ENCODE measurements at places on chromosomes 1 and 21.

- DNase-seq = no peak
These were observed 56.1 kb downstream of the TOR1AIP2 start for GRCh38 chr1:179821524-179821923.

DNA sequence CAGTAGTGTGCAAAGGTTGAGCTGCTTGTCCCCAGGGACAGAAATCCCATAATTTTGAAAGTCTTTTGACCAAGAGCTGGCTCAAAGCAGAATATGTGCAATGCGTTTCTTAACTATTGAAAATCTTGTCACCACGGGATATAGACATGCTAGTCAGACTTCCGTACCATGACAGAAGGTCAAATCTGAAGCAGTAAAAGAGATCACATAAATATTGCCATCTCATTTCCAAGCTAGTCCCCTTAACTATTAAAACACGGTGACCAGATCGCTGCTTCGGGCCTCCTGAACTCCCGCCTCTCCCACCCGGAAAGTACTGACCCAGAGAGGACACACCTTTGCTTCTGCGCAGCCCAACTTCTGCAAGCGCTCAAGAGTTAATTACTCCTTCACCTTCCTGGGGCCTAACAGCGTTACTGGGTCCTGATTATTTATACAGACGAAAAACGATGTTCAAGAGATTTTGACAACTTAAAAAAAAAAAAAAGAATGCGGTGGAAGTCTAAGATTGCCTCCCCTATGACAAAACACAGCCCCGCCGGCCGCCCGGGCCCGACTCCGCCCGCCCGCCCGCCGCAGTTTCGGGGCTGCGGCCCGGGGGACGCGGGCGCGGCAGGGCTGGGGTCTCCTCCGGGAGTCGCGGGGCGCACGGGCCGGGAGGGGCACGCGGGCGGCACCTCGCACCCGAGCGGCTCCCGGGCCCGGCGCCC, 692 bp downstream of the SORT1 start:
- no peak for DNase-seq

GRCh38 chr1:54124472-54124871, 28.3 kb downstream of the CDCP2 start:
- DNase-seq = no peak

- peak; percentile 56 for DNase-seq
These were observed 10.4 kb downstream of the EMC1 start for GRCh38 chr1:19240673-19241538.

DNA sequence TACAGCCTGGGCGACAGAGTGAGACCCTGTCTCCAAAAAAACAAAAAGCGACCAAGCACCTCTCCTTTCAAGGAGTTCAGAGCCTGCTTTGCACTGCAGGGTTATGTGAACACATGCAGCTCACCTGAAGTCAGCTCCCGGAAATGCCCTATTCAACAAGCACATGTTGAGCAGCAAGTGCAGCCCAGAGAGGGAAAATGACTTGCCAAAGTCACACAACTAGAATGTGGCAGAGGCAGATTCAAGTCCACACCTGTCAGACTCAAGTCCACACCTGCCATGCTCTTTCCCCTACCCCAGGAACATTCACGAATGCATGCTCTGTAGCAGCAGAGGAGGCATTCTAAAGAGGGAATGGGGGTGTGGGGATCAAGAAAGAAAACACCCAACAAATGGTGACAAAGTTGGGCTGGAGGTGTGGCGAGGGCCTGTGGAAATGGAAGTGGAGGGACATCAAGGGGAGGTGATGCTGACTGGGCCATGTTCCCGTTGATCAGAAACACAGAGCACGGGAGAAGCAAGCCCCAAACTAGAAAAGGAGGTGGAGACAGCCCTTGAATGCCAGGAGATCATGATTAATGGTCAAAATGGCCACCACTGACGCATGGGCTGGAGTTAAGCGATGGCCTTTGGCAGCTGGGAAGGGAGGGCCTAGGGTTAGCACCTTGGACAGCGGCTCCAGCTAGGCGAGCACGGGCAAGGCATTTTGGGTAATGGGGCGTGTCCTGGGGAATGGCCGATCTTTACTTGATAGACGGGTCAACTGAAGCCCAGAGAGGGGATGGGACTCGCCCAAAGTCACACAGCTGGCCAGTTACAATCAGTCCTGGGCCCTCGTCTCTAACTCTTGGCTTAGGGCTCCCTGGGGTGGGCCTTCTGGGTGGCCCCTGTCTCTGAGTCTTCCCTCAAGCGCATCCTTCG, 21.5 kb downstream of the RAP1GAP start:
- DNase-seq = peak; percentile 26

DNA sequence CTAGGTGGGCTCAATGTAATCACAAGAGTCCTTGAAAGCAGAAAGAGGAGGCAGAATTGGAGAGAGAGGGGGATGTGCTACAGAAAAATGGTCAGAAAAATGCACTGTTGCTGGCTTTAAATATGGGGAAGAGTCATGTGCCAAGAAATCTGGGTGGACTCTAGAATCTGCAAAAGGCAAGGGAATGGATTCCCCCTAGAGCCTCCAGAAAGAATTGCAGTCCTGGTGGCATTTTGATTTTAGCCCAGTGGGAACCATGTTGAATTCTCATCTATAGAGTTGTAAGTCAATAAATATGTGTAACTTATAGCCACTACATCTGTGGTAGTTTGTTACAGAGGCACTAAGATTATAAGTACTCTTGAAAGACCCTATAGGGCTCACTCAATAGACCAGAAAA, 210.3 kb downstream of the ASTN1 start:
- no peak for DNase-seq

GRCh38 chr1:145977486-145978470, 13.3 kb downstream of the POLR3GL start:
- peak; percentile 89 for DNase-seq

- DNase-seq = no peak
These were observed 43.1 kb upstream of the KANK4 start for GRCh38 chr1:62362061-62362917.

- DNase-seq = no peak
These were observed 257.4 kb upstream of the USP25 start for GRCh38 chr21:15472108-15473040.

DNA sequence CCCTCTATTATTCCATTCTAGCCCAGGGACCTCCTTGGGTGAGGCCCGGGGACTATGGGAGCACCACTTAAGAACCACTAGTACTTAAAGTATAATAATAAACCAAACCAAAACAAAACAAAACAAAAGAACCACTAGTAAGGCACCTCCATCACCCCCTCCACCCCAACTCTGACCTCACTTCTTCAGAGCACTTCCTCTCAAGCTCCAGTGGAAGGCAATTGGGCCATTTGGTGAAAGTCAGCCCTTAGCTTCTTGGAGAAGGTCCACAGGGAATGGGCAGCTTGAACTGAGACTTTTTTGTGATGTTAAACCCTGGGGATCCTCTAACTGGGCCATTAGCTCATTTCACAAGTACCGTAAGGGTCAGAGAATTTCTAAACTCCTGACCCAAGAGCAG, 237.3 kb downstream of the RHOU start:
- DNase-seq = no peak

GRCh38 chr1:38037221-38037939, 9.2 kb downstream of the POU3F1 start:
- DNase-seq = no peak

DNA sequence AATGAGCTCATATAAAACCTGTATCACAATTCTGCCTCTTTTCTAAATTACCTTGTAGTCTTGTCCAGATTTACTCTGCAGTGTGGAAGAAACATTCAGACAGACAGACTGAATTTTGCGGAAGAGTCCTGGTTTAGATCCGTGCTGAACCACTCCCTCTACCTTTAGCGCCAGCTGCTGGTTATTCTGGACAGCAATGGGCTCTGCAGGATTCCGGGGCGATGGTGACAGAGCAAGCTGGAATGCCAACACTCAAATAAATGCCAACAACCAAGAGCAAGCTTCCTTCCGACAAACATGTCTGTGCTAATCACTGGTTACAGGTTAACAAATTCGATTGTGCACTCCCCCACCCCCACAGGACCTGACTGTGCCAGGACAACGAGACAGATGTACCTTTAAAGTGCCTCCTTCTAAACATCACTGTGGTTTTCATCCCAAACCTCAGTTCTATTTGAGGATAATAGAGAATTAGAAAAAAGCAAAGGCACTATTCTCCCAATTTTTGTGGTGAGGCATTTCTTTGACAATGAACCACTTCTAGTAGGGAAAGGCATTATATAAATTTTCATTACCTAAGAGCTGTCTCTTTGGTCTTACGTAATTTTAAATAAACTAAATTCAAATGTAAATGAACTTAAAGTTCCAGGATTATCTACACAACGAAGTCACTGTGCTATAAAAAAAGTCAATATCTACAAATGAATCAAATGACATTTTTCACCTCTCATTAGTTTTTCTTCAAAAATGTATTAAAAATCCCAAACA, 90.4 kb downstream of the INTS7 start:
- DNase-seq = no peak

- peak; percentile 53 for DNase-seq
These were observed 19.0 kb downstream of the SAMSN1 start for GRCh38 chr21:14526836-14527695.

GRCh38 chr1:174157157-174157806, 2.0 kb upstream of the RABGAP1L start:
- no peak for DNase-seq

DNA sequence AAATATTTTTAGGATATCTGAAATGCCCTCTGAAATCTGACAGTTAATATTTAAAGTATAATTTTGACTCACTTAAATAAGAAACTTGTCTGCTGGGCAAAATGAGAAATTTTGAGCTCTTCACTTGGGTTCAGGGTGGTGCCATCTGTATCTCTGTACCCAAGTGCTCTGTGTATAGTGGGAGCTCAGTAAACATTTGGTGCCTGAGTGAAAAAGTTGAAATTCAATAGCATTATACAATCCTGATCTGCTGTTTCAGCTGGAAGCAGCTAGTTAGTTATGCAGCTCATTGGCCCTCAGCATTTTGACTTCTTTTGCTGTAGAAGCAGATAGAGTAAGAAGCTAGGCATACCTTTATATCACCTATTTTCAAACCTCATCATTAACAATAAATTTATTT, 73.3 kb downstream of the RPE65 start:
- no peak for DNase-seq

DNA sequence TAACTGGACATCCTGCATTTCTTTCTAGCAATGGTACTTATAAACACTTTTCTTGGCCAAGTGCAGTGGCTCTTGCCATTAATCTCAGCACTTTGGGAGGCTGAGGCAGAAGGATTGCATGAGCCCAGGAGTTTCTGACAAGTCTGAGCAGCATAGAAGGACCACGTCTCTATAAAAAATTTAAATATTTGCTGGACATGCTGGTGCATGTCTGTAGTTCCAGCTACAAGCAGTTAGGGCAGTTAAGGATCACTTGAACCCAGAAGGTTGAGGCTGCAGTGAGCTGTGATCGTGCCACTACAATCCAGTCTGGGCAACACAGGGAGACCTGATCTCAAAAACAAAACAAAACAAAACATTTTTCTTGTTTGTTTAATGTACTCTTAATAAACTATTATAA, 434.0 kb downstream of the PLA2G4A start:
- no peak for DNase-seq

GRCh38 chr1:151346082-151346768, 827 bp downstream of the RFX5 start:
- DNase-seq = no peak

GRCh38 chr1:5385096-5385799, 607.0 kb downstream of the NPHP4 start:
- DNase-seq = no peak

DNA sequence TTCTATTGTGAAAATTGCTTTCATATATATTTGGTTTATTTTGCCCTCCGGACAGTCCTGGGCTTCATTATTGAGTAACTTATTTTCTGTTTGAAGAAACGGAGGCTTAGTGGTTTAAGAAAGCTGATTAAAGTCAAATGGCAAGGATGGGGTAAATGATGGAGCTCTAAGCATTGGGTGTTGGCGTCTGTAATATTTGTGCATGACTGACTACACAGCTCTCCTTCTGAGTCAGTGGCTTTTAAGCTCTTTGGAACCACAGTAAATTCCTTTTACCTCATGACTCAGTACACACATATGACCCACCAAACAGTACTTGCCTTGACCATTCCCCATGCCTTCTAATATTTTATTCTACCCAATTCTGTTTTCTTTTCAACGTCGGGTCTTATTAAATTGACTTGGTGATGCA, 21.0 kb downstream of the B3GALT5 start:
- DNase-seq = no peak

DNA sequence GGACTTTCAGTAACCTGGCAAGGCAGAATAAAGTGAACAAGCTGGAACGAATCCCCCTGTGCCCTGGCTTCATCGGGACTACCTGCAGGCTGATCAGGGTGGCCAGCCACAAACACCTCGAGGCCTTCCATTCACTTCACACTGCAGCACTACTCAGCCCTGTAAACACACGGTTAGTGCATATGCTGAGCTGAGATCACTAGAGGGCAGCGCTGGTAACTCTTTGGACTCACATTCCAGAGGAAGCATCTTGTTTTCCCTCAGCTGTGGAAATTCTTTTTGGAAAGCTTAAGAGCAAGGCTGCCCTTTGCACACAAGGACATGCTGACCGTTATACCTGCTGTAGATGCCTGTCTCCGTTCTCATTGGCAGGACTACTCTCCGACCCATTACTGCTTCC, 32.1 kb downstream of the PCSK9 start:
- no peak for DNase-seq

DNA sequence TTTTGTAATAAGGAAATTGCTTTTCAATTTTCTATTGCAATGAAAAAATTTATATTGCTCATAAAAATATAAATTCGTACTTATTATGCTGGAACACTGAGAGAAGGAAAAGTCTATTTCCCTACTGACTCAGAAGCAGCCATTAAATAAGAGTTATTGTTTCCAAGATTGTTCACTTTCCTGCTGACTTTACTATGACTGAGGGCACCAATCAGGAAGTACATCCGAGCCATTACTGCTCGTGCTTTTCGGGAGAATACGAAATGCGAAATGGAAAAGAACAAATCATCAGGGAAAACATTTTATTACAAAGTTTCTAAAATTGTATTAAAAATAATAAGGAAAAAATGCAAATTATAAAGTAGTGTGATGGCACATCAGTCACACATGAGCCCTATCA, 204.8 kb downstream of the AKT3 start:
- no peak for DNase-seq

GRCh38 chr1:209319549-209319948, 264.0 kb upstream of the CAMK1G start:
- DNase-seq = no peak

DNA sequence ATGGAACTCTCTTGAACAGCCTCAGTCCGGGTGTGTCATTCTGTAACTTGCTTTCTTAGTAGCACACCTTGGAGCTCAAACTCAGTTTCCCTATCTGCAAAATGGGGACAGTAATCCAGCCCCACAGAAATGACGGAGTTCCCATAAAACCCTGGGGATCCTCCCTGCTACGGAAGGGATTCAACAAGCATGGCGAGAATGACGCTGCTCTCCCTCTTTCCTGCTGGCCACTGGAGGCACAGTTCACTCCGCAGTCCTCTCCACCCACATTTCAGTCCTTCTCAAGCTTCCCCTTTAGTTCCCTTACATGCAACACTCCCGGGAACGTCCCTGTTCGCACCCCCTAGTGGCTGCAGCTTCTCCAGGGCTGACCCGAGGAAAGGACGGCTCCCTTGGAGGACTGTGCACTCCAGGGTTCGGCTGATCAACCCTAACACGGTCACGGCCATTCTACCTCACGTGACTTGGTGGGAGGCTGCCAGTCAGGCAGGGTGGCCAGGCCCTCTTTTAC, 20.6 kb downstream of the RUNX3 start:
- DNase-seq = no peak
